ENCODE measurements at places on chromosomes 4 and X.

DNA sequence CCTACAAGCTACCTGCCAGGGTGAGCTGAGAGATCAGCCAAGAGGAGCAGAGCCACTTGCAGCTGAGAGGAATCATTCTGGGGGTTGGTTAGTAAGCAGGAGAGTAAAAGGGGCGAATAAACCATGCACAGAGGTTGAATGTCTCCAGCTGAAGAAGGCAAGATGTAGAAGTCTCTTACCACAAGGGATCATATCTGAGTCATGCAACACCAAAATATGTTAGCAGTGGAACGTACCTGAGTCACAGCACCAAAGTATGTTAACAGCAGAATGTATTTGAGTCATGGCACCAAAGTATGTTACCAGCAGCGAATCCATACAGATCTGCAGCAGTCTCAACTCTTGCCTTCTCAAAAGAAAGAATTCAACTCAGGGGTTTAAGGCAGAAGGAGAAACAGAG, 29.9 kb downstream of the C4orf51 start:
- no peak for DNase-seq

- peak; percentile 18 for DNase-seq
These were observed 5.1 kb upstream of the TNIP2 start for GRCh38 chr4:2761035-2761923.

DNA sequence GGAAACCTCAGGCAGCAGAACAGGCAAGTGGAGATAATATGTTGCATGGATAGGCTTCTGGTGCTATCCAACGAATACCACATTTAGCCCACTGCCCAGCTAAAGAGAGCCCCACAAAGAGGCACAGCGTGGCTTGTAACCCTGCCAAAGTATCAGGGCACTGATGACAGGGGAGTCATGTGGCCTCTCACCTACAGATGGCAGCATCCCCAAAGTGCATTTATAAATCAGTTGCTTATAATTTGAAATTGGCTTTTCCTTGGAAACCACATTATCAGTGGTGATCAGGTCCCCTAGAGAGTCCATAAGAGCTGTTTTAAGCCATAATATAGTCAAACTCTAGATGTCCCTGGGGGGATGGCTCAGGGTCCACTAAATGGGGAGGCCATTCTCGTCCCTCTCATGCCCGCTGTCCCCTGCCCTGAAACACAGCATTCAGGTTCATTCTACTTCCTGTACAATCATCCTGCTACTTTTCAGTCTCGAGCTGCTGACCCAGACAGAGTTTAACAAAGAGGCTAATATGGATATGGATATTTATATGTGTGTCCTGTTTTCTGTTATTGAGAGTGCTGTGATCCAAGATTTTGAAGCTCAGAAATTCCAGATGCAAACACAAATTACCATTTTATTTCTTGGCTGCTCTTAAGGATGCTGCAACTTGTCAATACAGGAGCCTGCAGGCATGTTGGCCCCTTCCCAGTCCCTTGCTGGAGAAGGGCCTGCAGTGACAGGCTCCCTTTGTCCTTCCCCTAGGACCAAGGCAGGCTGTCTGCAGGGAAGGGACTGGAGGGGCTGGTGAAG, 28.5 kb downstream of the SRPX start:
- peak; percentile 18 for DNase-seq

- no peak for DNase-seq
These were observed 171.1 kb upstream of the CXCL13 start for GRCh38 chr4:77434299-77435092.

GRCh38 chrX:123859409-123859845, 426 bp upstream of the XIAP start:
- DNase-seq, result no peak
